Coronary artery (tissue), 2 donors: ENCODE measurements at places on chromosomes 6 and 20.
A peak's percentile ranks its signal among the peaks of the same experiment; 100 is the strongest.

DNA sequence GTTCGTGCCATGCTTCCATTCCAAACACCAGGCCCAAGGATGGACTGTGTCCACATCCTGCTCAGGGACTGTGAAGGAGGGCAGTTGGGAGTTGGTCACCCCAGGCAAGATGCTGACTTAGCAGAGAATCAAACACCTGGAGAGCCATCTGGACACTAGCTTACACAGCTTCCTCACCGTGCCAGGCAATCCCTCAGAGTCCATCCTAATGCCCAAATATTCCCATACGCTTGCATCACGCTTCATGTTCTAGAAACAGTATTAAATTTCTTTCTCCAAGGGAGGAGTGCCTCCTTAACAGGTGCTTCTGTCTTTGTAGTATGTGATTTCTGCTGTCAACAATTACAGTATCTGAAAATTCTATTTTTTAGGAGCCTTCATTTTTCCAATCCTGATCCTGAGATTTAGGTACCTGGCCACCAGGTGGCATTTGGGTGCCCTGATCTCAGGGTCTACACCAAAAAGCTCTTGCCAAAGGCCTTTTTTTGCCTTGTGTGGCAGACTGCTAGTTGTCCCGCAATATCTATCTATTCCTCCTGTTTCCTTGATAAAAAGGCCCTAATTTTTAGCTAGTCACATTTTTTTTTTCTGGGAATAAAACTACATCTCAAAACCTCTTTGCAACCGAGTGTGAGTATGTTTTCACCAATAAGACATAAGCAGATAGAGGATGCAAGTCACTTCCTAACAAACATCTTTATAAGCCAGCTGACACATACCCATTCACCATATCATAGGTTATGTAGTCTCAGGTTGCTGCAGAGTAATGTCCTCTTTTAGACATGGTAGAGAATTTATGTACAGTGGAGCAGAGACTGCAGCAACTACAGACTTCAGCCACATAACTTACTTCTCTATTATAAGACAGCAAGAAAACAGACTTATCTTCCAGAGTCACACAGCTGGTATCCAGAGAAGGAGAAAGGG is 85.0 kb downstream of the PREP start:
- no peak for DNase-seq

DNA sequence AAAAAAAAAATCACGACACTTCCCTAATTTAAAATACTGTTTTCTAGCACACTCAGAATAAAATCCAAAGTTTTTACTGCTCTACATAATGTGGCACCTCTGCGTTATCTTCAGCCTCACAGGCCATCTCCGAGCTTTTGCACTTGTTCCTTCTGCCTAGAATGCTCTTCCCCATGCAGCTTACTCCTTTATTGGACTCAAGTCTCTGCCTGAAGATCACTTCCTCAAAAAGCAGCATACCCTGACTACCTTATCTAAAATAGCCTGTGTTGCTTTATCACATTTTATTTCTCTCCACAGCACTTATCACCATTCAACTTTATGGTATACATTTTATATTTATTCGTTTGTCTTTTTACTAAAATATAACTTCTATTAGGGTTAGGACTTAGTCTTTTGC is 2.3 kb downstream of the ZNF322 start:
- no peak for DNase-seq

DNA sequence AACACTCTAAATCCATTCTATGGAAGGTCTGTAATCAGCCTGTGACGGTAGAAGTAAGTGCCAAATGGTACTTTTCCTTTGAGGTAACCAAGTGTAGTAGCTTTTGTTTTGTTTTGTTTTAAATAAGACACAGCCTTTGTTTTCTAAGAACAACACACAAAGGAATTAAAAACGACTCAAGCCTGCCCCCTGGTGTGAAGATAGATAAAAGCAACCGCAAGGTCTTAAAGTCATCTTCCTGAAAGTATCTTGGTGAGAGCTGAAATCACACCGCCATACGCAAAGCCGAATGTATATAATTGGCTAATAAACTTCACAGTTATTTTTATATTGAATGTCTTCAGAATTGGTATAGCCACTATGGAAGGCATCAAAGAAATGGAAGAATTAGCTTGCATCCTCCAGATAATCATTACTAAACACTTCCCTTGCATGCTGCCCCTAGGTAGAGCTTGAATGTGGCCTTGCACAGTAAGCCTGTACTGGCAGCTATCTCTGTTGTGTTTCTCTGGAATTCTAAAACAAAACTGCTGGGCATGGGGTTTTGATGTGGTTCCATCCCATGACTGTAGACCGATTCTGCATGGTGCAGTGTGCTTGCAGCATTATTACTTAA is 95.6 kb downstream of the LAMP5 start:
- DNase-seq = no peak

DNA sequence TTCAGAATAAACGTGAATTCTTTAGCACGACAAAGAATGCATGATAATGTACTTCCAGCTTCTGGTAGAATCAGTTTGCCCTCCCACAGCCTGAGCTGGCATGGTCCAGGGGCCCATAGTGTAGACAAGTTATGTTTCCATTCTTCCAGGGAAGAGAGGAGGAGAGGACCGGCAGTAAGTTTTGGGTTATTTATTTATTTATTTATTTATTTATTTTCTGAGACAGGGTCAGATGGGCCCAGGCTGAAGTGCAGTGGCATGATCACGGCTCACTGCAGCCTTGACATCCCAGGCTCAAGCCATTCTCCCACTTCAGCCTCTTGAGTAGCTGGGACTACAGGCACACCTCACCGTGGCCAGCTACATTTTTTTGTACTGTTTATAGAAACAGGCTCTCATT is 4.7 kb downstream of the GABRR1 start:
- no peak for DNase-seq

DNA sequence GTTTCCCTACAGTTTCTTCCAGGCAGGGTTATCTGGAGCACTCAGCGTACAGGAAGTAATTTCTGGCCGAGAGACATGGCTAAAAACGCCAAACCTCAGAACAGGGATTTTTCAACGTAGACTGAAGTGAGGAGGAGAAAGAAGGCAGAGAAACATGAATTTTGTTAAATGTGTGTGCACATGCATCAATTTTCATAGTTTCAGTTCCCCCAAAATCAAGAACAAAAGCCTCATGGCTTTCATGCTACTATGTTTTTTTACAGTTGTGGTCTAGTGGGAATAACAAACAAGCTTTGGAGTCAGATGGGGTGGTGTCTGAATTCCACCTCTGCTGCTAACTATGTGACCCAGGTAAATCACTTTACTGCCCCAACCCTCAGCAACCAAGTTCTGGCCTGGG is 4.9 kb downstream of the TOMM34 start:
- no peak for DNase-seq

GRCh38 chr6:165573671-165574070 is 89.4 kb downstream of the PDE10A start:
- DNase-seq = no peak

DNA sequence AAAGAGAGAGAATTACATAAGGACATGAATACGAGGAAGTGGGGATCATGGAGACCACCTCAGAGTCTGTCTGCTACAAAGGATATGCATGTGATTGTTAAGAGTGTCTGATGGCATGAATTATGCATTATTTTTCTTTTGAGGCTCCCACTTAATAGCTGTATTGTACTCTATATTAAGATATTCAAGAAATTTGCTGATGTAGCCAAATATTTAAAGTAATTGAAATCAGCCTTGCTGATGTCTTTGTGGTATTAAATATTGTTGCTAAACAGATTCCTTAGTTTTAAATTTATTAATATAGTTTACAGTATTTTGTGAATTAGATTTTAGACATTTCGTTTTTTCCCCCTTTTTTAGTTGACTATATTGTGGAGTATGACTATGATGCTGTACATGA is 25.3 kb downstream of the CD2AP start:
- no peak for DNase-seq

DNA sequence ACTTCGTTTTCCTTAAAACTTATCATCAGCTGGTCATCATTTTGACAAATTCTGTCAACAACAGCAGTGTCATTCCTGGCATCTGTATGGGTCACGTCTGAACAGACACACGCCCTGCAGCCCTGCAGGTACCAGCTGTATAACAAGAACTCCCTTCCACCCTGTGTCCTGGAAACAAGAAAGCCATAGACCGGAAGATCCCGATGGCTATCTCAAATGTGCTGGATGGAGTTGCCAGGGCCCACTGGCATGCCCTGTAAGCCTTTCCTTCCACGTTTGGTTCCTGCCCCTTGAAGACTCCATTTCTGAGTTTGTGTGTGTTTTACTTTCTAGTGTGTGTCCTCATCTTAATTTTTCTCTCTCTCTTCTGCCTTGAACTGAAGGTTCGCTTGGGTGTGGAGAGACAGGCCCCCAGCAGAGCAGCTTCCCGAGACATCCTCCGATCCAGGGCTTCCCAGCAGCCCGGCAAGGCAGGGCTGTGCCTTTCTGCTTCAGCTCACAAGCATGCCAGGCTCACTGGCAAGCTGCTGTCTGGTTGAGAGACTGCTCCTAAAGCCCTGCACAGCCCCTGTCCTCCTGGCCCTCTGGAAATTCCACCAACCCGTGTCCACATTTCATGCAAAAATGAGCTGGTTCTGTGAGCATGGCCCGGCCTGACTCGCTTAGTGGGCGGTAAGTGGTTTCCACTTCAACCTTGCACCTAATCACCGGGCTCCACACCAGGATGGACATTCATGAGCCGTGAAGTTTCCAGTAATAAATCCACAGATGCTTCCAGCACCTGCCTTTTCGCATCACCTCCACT is 8.7 kb downstream of the GFRA4 start:
- no peak for DNase-seq

DNA sequence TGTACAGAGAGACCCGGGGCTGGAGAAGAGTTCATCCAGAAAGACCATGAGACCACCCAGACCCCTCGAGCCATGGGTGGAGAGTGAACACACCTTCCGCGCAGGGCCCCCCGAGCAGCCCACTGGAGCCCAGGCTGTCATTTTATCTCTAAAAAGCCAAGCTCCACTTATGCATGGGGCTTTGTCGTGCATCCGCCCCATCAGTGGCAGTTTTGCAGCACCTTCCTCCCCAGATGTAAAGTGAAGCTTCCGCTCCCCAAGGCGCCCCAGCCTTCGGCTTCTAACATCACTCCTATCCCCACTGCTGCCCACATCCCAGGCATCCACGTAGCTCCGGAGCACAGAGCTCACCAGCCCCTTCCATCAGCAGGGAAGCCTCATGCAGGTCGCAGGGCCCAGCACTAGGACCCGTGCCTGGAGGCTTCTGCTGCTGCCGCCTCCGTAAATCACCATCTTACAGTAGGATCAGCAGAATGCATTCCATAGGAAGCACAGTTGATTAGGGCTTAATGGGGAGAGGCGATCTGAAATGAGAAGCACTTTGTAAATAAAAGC is 301.1 kb downstream of the TAF4 start:
- no peak for DNase-seq

DNA sequence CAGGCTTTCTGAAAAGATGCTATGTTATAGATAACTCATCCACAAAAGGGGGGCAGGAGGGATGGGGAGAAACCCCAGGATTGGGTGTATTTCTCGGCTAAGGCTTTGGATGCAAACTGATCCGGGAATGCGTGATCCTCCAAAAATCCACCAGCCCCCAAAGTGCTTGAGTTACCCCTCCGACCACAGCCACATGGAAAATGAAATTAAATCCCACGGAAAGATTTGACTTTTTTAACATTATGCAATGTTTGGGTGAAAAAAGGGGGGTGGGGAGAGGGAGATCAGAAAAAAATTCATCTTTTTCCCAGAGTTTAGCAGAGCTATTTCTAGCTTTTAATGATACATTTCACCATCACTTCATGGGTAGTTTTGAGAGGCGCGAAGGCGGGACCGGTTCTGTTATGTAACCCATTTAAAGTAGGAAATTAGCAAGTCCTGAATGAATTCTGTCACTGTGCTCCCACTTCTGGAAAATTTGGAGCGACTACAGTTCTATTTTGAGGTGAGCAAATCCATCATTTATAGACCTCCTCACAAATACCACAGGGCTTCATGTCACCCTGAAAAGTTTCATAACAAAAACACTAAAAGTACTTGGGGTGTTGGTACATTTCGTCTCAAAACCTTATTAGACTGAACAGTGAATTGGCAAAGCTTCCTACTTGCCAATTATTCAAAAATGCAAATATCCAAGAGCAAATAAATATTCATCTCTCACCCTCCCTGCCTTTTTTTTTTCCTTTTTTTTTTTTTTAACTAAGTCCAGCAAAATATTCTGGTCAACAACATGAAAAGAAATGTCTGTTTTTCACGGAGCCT is 51.9 kb upstream of the NFATC2 start:
- no peak for DNase-seq

GRCh38 chr6:24686946-24687345 is 20.1 kb downstream of the ACOT13 start:
- DNase-seq = no peak

- DNase-seq = no peak
These were observed 67.3 kb downstream of the NRSN1 start for GRCh38 chr6:24193364-24193763.

DNA sequence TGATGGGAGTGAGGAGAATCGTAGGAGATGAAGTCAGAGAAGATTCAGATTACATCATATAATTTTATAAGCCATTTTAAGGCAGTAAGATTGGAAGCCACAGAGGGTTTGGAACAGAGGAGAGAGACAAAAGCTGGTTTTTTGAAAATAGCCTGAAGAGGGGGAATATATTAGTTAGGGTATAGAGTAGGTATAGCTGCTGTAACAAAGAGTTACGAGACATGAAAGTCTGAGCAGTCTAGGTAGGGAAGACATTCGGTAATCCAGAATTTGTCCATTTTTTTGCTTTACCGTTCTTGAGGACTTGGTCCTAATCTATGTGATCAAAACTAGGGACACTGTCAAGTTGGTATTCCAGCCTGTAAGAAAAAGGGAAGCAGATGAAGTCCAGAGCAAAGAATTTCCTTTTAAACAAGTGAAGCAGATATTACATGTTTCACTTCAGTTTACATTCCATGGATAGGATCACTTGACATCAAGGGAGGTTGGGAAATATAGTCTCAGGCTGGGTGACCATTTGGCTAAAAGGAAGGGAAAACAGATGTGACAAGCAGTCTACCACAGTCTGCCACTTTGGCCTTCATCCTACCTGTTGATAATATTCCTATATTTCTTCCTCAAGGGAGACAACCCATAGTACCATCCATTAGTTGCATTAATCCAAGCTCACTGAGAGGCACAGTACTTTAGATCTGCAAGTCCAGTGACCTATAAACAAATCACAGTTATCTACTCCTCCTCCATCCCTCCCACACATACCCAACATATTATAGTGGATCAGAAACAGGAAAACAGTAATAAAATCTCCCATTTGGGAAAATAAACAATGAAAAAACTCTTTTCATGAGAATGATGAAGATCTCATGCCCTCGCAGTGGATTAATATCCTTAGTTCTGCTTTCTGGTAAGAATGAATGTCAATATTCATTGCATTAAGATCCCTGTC is 10.2 kb downstream of the FAM135A start:
- no peak for DNase-seq

- peak; percentile 93 for DNase-seq
These were observed 241 bp upstream of the SIRT5 start for GRCh38 chr6:13574149-13574570.

GRCh38 chr6:132354517-132355167 is 46.6 kb downstream of the MOXD1 start:
- DNase-seq = no peak

GRCh38 chr6:99019381-99019780 is 71.6 kb upstream of the FBXL4 start:
- DNase-seq = no peak
